ENCODE measurements at places on chromosomes 16 and 17.

GRCh38 chr16:58843675-58844074, 109.6 kb upstream of the GOT2 start:
- DNase-seq, result peak; percentile 21

DNA sequence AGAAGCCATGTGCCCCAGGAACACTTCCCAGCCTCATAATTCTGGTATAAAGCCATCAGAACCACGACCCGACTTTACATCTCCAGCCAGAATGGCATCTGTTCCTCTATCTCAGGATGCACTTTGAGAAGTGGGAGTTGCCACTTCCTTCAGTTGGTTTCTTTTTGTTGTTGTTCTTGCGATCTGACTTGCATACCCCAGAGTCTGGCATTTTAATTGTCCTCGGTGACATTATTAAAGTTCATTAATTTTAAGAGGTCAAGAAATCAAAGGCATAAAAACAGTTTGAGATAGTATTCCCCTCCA, 13.5 kb downstream of the MARCHF10 start:
- DNase-seq, result no peak

GRCh38 chr17:74729368-74729767, 7.7 kb upstream of the RAB37 start:
- no peak for DNase-seq

DNA sequence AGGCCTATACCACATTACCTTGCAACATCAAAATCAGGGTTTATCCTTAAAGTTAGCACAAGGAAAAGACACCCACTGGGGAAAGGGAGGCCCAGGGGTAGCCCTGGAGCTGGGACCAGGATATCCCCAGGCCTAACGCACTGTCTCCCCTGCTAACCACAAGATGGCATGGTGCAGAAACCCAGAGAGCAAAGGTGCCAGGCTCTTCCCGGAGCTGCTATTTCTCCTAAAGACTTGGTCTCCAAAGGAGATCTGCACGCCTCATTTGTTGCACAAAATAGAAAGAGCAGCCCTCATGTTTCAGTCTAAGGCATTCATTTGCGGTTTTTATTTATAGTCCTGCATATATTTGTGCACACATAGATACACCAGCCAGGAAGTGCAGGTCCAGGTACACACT, 408.6 kb downstream of the SOX9 start:
- DNase-seq, result no peak

- no peak for DNase-seq
Measured at GRCh38 chr17:6558276-6558675, 1.9 kb upstream of the PITPNM3 start.

DNA sequence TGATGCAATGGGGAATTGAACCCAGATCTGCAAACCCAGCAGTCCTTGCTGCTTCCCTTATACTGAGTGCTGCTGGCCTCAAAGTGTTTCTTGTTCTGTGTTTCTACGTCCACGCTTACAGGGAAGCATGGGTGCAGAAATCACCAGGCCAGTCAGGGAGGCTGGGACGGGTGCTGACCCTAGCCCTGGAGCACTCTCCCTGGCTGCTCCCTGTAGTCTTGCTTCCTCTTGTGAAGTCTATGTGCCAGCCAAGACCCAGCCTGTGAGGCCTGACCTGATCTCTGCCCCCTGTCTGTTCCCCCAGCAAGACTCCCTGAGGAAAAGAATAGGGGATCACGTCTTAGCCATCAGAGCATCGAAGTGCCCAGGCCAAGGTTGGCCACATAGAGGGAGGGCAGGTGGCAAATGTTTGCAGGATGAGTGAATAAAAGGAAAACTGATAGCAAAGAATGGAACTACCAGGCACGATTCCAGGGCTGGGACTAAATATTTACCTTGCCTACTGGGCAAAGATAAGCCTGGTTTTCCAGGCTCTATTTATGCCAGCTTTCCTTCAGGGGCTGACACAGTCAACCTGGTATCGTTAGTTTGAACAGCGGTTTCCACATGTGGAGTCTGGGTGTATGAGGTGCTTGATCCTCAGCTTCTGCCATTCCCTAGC, 41.2 kb upstream of the RHOT1 start:
- DNase-seq, result no peak

GRCh38 chr17:82911822-82912221, 72.0 kb upstream of the ZNF750 start:
- DNase-seq, result no peak

DNA sequence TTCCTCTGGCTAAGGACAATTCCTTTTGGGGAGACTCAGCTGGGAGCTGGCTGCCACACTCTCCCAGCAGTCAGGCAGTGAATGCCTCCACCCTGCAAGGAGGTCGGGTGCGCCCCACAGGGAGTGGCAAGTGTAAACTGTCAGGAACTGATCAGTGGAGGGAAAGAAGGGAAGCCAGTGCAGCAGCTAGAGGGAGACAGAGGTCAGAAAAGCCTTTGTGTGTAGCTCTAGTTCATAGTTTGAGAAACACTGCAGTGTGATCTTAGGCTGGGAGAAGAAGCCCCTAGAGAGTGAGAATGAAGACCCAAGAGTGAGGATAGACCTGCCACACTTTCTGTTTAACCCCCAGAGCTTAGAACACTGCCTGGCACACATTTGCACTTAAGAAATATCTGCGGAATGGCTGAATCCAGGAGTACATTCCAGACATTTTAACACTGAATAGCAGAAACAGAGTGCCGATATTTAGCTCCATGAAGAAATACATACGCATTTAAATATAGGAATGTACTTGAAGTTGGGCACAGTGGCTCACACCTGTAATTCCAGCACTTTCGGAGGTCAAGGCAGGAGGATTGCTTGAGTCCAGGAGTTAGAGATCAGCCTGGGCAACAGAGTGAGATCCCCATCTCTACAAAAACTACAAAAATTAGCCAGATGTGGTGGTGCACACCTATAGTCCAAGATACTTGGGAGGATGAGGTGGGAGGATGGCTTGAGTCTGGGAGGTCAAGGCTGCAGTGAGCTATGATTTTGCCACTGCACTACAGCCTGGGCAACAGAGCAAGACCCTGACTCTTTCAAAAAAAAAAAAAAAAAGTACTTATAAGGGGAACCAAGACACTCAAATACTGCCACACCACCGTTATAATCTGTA, 11.1 kb upstream of the SLC5A11 start:
- peak; percentile 58 for DNase-seq

- DNase-seq, result no peak
Measured at GRCh38 chr17:57523926-57524632, 221.0 kb downstream of the CCDC182 start.

DNA sequence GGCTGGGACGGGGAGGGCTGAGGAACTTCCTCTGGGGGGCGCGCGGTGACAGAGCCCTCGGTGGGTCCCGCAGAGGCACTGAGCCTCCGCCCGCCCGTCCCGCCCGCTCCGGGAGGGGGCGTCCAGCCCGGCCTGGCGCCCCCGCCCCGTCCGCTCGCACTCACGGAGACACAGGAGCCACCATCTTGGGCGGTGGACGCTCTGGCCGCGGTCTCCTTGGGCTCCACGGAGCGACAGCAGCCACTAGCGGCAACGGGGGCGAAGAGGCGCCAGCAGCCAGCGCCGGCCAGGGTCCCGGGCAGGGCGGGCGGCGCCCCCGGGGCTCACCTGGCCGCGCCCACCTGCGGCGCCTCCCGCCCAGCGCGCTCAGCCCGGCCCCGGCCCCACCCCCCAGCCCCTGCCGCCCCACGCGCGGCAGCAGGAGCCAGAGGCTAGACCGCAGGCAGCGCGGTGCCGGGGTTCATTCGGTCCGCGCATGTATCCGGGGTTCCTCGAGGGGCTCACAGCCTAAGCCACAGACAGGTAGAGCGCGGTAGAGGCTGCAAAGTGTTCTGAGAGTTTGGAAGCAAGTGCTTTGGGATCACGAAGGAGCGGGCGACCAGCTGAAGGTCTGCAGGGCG, at the start of gene C17orf113:
Gene C17orf113 (minus strand): TSS at position 209 of the 620 bp plus-strand sequence. CDS start 7,225 bp downstream, outside the sequence.
- DNase-seq, result peak; percentile 45

DNA sequence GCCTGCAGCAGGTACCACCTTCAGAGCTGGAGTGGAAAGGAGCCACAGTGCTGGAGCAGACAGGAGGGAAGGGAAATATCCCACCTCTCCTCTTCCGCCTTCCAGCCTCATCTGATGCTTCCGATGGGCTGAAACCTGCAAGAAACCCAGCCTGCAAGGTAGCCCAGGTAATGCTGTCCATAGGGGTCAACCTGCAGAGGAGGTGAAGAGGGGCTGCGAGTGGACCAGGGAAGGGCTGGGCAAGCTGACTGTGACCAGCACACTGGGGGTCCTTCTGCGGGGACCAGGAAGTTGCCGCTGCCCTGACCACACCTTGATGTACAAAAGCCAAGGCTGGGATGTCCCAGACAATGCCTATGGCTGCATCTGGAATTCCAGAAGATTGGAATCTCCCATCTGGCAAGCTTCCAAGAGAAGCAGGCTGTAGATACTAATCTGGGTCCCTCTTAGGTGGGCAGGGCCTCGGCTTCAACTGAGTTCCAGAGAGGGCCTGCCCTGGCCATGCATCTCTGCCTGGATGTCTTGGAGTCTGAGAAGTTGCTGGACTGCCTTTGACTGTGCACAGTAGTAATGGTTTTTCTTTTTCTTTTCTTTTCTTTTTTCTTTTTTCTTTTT, 5.8 kb downstream of the FOXL1 start:
- no peak for DNase-seq

GRCh38 chr16:7381671-7382070, 49.0 kb downstream of the RBFOX1 start:
- no peak for DNase-seq

GRCh38 chr17:45258981-45259380, 2.9 kb downstream of the SPATA32 start:
- DNase-seq, result no peak

- DNase-seq, result no peak
Measured at GRCh38 chr17:65674246-65675045, 113.0 kb upstream of the AXIN2 start.

DNA sequence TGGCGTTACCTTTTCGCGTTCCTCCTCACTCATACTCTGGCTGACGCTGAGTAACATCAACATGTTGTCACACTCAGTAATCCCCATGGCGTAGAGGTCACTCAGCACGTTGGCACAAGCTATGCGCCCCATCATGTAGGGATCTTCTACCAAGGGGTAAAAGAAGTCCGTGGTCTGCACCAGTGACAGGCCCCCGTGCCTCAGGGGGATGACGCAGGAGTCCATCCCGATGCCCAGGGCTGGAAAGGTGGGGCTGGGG, 596 bp downstream of the SEPHS2 start:
- DNase-seq, result no peak

DNA sequence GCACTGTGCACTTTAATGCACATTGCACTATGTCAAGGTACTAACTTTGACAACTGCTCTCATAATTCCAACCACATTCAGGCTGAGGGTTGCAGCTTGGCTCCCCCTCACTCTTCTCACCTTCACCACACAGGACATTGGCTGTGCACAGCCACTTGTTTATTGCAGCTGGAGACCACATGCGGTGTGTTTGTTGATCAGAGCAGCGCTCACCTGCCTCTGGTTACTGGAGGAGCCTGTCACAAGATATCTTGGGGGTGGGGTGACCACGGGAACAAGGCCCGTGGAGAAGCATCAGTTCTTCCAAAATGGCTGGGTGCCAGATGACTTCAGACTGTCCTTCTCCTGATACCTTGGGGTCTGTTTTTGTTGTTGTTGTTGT, 10.6 kb upstream of the CCL5 start:
- DNase-seq, result no peak

DNA sequence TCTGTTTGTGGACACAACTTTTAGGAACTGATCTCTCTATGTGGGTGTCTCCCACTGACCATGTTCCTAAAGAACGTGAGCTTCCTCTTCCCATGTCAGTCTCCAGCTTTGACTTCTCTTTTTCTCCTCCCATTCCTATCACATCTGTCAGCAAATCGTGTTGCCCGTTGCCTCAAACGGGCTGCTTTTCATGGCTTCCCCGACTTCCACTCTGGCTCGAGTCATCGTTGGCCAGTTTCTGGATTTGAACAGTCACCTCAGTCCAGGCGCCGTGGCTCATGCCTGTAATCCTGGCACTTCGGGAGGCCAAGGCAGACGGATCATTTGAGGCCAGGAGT, 5.4 kb downstream of the ABCC1 start:
- DNase-seq, result no peak

DNA sequence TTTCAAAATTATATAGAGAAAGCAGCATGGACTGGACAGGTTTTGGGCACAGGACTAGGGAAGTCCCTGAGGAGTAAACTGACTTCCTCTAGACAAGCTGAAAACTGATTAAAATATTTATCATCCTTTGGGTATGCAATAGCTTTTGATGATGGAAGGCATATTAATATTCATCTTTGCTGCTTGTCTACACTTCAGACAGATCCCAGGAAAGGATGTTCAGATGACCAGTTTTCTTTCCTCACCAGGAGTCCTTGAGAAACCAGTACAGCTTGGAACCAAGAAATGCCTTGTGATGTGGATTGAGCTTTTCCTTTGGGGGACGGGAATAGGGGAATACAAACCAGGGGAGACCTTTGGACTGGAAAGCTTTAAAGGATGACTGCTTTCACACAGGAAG, 195.5 kb downstream of the FTO start:
- no peak for DNase-seq

DNA sequence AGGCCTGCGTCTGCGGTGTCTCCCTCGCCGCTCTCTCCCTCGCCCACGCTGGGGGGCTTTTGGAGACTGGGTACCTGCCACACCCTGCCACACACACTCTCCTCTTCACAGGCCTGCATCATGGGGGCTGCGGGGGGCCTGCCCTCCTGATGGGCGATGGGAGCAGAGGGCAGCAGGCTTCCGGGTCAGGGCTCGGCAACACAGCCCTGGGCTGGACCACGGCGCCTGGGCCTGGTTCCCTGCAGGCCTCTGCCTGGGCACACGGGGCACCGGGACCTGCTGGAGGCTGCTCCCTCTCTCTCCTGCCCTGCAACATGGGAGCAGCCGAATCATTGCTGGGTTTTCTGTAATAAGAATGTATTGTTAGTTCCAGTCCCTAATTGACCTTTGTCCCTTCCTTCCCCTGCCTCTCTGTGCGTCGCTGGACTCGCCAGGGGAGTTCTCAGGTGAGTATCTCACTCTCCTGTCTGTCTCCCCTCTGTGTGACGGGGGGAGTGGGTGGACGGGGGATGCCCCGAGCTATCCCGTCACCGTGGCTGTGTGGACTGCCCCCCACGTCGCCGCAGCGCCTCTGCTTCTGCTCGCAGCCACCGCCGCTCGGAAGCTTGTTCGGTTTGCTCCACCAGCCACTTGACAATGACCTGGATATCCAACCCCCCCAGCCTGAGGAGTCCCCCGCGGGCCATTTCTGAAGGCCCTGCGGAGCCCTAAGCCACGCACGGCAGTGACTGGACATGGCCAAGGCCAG, 13.5 kb downstream of the NME3 start:
- no peak for DNase-seq

- DNase-seq, result no peak
Measured at GRCh38 chr16:49695782-49696413, 160.0 kb downstream of the ZNF423 start.

DNA sequence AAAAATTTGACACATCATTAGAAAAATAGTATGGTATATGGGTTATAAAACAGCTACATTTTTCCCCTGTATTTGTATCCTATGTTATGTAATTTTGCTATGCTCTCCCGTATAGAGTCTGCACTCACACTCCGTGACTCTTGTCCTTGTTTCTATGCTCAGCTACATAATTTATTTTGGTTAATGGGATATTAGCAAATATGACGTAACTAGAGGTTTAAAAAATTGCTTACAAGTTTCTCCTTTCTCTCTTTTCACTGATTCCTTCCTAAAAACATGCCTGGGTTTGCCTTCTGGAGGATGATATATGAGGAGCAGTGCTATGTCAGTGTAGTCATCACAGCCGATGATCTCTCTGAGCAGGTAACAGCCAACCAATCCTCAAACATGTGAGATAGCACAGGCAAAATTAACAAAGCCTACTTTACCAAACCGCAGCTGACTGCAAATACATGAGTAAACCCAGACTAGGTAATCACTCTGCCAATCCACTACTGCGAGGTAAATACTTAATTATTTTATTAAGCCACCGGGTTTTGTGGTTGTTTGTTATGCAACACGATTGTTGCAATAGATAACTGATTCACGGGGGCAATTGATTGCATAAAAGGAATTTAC, 126.9 kb downstream of the KIF2B start:
- no peak for DNase-seq

All from midbrain (tissue), 1 donor.